Sciatic nerve (tissue), 2 donors: ENCODE measurements at places on chromosomes 3 and 15.
A peak's percentile ranks its signal among the peaks of the same experiment; 100 is the strongest.

GRCh38 chr15:67110361-67110781 is 45.0 kb downstream of the SMAD3 start:
- DNase-seq = no peak

DNA sequence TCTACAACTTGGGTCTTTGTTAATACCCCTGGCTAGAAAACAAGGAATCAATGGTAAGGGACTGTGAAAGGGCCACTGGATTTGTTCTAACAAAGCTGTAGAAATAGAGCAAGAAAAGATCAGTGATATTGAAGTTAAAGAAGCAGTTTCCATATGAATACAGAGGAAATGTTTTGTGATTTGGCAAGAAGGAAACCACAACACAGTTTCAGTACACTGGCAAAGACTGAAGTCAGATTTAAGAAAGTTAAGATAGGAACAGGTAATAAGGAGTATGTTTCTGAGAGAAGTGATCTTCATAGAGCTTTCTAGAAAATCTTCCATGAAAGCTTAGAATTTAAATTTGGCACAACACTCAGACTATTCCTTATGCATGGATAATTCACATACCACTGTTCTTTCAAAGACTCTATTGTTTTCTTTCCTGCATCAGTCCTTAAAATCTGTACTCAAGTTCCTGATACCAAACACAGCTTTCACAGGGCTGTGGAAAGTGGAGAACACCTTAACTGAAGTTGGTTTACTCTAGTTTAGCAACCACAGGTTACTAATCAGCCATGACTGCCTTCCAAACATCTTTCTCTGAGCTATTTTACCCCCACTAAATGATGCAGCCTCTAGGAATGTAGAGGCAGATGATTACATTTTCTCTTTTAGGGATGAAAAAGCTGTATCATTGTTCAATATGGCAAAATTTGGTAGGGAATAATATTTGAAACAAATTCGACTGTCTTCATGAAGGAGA is 32.4 kb upstream of the ALCAM start:
- DNase-seq = no peak

DNA sequence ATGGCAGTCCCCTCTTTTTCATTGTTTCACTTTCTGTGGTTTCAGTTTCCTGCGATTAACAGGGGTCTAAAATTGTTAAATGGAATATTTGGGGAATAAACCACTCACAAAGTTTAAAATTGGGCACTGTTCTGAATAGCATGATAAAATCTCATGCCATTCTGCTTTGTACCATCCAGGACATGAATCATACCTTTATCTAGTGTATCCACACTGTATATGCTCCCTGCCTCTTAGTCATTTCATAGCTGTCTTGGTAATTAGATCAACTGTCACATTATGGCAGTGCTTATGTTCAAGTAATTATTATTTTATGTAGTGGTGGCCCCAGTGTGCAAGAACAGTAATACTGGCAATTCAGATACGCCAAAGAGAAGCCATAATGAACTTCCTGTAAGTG is 734.5 kb downstream of the ZPLD1 start:
- no peak for DNase-seq

GRCh38 chr3:112390783-112391641 is 58.1 kb downstream of the CD200 start:
- no peak for DNase-seq

DNA sequence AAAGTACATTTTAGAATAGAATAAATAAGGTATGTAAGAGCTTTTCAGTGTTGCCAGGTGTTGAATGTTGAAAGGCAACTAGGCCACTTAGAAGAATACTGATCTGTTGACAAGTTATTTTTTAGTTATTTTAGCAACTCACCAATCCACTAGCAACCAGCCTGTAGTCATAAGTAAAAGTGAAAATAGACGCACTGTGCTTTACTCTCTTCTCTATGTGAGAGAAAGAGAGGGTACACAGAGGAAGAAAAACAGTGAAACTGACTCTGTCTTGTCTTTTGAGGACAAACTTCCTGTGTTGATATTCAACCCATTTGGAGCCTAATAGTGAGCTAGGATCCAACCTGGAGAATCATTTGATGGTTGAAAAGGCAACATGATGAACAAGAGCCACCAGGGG is 327.1 kb upstream of the GOLIM4 start:
- DNase-seq = no peak

DNA sequence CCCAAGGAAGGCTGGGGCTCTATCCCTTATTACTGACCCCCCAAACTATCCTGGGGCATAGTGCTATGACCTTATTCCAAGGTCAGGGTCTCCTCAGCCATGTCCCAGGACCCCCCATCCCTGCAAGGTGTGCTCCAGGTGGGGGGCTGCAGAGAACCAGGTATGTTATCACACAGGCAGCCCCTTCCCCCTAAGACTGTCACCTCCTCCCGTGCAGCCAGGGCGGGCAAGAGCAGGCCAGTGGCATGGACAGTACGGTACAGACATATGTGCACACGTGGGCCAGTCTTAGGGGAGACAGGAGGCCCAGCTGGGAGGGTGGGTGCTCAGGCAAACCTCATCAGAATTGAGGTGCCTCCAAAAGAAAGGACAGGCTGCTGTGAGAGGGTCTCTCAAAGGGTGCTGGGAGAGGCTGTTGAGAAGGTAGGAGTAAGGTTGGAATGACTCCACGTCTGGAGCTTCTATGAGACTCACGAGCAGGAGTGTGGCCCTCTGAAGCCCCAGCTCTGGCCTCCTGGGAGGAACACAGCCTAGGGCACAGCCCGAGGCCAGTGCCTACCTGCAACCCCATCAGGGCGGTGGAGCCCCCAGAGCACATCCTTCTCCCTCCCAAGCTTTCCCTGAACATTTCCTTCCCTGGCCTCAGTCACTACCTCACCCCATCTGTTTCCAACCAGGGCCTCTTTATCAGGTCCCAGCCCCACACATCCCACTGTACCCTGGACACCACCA is 1.7 kb upstream of the COL7A1 start:
- no peak for DNase-seq

GRCh38 chr3:150370122-150370602 is 37.9 kb upstream of the TSC22D2 start:
- DNase-seq = peak; percentile 61

DNA sequence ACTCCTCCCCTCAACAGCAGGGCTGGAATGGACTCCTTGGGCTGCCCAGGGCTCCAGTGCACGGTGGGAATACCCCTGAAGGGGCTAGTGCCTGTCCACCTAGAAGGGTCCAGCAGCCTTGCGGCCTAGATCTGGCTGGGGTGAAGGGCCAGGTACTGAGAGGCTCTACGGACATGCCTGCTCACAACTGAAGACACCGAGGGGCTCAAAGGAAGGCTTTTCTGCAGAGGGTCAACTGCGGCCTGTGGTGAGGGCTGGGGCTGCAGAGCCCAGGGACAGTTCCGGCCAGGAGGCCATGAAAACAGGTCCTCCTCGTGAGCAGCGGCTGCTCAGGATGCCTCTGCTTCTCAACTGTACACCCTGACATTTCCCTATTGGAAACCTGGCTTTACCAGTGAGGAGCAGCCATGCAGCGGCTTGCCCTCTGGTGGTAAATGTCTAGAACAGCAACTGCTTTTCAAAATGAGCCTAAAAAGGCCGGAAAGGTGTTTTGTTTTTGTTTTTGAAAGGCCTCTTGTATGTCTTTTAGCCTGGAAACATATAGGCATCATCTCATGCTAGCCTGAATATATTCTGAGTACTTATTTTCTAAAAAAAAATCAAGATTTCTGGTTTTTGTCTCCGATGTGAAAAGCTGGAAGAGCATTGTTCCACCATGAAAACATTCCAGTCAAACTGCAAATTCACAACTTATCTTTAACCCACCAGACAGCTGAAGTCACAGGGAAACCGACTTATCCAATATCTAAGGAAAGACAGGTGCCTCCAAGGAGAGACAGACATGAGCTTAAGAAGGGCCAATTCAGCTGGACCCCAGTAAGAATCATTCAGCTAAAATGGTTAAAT is 163.4 kb downstream of the KLF13 start:
- no peak for DNase-seq
